ENCODE measurements at places on chromosomes 1 and 21.
A peak's percentile ranks its signal among the peaks of the same experiment; 100 is the strongest.

DNA sequence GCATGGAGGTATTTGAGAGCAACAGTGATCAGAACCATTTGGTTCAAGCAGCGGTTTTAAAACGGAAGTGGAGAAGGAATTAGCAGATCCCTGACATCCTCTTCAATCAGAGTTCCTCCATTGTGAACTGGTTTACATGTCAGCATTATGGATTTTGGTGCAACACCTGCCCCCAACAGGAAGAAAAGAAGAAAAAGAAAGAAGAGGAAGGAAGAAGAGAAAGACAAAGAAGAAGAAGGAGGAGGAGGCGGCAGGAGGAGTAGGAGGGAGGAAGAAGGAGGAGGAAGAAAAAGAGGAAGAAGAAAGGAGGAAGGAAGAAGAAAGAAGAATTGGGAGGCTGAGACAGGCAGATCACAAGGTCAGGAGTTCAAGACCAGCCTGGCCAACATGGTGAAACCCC, 17.4 kb downstream of the NDUFS5 start:
- DNase-seq: no peak

- no peak for DNase-seq
These were observed 54.2 kb downstream of the NRIP1 start for GRCh38 chr21:15010645-15011044.

- DNase-seq: peak; percentile 55
These were observed 19.5 kb upstream of the RGSL1 start for GRCh38 chr1:182430263-182431068.

GRCh38 chr1:48617252-48617651, 145.2 kb upstream of the SPATA6 start:
- no peak for DNase-seq

GRCh38 chr21:46049890-46050667, 47.8 kb upstream of the COL6A2 start:
- no peak for DNase-seq

DNA sequence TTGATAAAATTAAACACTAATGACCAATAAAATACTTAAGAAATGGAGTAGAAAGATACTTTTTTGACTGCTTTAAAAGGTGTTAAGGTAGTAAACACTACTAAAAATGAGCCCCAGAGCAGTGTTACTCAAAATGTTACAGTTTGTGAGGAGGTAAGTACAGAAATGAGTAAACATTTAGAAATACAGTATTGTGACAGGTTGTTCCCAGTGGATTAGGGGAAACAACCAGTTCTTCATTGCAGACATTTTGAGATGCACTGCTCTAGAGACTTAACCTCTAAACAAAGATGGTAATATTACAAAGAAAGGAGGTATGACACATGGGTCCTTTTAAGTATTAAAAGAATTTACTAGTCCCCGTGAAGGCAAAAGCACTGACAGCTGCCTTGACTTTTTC, 12.7 kb downstream of the DHX9 start:
- no peak for DNase-seq

DNA sequence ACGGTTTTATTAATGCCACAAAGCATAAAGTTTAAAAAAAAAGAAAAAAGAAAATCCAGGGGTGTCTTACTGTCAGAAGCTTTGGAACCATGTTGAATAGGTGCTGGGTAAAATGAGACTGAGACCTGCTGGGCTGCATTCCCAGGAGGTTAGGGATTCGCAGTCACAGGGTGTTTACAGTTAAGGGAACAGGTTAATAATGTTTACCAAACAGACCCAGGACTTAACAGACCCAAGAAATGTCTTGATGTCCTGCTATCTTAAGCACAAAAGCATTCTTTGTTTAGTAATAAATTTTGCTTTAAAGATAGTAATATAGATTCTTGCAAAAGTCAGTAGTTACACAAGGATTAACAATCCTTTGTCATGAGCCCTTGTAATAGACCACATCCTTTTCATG, 54.7 kb downstream of the OLFML3 start:
- DNase-seq: no peak

DNA sequence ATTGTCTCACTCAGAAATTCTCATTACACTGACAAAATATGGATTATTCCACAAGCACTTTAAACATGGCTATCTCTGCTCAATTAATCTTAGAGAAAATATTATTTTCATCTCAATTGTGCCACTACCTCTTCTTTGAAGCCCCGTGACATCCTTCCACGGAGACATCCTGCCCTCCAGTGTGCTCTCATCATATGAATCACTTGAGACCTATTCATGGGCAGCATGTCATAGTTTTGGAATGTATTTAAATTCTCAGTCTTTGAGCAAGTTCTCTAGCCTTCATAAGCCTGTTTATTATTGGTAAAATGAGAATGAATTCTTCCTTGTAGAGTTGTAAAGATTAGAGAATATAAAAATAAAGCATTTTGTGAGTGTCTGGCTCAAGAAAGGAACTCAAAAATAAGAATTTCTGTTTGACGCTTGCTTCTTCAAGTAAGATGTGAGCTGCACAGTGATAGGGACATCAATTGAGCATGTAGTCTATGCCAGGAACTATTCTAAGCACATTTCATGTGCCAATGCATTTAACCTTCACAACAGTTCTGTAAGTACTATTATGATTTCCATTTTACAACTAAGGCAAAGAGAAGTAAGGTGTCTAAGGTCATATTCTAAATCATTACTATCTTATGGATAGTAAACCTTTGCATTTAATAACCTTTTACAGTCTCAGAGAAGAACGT, 557.4 kb upstream of the ZRANB2 start:
- no peak for DNase-seq

DNA sequence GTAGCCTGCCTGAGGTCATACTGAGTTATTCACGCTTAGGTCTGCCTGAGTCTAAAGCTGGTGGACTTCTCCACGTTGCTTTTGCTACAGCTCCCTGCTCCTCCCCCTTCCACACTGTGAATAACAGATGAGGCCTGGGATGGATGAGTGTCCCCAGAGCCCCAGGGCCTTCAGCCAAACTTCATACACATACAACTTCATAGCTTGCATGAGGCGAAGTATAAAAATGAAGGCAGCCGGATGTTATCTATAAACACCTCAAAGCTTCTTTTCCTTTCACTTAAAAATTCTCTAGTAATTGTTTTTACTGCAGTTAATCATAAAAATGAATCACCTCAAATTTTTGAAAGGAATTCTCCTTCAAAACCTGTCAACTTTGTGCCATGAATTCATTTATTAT, 70.2 kb downstream of the DAB1 start:
- no peak for DNase-seq

DNA sequence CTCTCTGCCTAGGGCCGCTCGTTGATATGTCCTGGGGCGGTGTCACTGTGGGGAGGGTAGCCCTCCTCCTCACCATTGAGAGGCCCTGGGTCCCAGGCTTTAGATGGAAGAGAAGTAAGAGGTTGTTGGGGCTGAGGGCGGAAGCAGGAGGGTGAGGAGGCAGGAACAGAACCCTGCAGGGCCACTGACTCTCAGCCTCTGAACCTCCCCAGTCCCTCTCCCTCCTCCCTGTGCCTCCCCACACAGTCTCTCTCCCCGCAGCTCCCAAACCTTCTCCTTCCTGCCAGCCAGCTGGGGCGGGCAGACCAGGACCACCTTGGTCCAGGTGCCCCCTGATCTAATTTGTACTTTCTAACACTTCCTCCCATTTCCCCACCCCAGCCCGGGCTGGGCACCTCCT, 14.3 kb upstream of the FAM131C start:
- no peak for DNase-seq

- no peak for DNase-seq
These were observed 54.5 kb upstream of the LHX8 start for GRCh38 chr1:75079538-75080290.
